NCI-H446 (cell line): ENCODE measurements at places on chromosomes 5 and 9.

DNA sequence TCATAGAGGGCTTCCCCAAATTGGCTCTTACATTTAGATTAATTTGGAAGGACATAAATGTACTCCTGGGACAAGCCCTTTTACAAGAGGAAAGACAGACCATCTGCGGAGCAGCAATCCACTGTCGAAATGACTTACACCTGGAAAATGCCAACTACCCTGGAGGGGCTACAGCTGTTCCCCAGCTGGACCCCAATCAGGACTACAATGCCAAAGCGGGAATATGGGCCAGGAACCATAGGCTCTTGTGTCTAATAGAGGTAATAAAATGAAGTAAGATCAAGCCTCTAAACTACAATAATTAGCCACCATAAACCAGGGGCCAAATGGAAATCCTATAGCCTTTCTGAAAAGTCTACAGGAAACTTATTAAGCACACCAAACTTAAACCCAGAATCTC, 581.3 kb downstream of the PDE4D start:
- no peak for DNase-seq

DNA sequence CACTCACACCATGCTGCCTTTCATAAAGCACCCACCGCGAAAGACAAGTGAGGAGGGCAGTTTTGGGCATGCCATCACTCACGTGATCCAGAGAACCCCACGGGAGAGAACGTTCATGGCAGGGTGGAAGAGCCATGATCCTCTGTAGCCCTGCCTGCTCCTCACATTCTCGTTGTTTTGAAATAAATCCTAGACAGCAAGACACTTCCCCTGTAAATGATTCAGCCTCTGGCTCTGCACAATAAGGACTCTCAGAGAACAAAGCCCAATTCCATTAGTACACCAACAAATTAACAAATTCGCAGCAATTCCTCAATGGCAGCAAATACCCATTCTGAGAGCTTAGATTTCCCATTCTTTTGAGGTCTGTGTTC, 71.5 kb downstream of the WNK2 start:
- DNase-seq = no peak

GRCh38 chr9:79477955-79478771, 93.6 kb upstream of the TLE4 start:
- no peak for DNase-seq

GRCh38 chr5:78659114-78659513, 10.5 kb upstream of the LHFPL2 start:
- DNase-seq = no peak

- DNase-seq = no peak
Measured at GRCh38 chr5:180304431-180305375, 12.8 kb upstream of the MAPK9 start.

DNA sequence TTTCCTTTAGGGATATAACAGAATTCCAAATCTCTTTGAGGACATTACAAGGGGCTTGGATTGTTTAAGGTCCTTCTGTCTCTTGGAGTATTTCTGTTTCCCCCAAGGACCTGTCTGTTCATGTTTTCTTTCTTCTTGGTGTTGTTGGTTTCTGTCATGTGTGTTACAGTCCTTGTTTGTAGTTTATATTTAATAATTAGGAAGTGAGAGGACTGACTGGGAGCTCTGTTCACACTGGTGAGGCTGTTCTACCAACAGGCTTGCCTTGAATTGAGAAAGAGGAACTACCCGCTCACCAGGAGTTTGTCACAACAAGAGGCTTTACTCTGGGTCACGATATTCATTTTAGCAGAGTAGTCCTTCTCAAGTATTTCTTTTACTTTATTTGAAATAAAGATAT, 119.2 kb upstream of the SV2C start:
- DNase-seq = no peak

DNA sequence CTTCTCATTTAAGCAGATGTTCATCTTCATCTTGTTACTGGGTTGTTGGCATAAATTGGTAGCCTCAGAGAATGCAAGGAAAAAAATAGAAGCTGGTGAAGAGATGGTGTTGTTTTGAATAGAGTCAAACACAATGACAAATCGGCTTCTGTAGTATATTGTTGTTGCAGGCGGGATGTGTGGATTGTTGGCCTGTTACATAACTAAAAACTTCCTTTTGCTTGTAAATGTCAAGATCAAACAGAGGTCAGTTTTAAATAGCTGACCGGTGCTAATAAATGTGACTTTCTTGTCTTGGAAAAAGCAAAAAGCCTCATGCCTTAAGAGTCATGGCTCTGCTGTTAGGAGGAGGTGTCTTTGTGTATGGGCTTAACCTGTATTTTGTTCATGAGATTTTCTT, 59.2 kb downstream of the CCDC192 start:
- DNase-seq = no peak

DNA sequence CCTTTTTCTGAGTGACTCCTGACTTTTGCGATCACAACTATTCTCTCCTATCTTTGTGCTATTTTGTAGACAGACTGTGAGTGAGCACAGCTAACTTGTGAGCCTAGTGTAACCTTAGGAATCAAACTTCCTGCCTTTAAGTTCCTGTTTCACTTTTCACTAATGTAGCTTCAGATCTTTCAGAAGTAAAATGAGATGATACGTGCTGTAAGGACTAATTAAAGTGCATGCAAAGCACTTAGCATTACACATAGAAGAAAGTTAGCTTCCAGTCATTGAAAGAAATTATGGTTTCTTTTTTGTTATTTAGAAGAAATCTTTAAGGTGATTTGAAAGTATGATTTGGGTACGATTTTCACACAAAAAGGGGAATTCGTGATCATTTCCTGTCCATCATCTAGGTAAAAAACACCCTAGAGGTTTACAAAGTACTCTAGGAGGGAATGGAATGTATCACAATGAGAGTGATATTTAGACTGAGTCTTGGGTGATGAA, 122.7 kb downstream of the ST8SIA4 start:
- DNase-seq = no peak

- no peak for DNase-seq
Measured at GRCh38 chr5:173315495-173316338, 12.5 kb downstream of the STC2 start.

DNA sequence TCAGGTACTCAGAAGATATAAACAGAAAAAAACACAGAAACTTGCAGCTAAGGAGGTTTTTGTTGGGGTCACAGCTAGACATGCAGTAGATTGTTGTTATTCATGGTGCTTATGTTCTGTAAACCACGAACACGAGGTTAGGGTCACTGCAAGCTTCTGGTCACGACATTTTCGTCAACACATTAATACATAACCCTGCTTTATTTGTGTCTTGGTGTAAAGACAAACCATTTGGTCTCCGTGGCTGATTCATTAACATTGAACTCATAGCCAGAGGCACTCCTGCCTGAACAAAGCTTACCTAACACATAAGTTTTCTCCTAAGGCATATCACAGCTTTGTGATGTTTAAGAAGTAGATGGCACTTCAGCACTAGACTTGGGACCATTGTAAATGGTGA, 16.9 kb downstream of the TEK start:
- no peak for DNase-seq

DNA sequence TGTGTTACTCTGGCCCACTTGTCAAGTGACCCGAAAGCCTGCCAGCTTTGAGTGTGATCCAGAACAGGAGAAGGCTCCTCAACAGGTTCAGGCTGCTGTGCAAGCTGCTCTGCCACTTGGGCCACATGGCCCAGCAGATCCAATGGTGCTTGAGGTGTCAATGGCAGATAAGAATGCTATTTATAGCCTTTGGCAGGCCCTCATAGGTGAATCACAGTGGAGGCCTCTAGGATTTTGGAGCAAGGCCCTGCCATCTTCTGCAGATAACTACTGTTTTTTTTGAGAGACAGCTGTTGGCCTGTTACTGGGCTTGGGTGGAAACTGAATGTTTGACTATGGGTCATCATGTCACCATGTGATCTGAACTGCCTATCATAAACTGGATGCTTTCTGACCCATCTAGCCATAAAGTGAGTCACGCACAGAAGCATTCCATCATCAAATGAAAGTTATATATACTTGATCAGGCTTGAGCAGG, 180.8 kb downstream of the CARTPT start:
- DNase-seq = no peak

DNA sequence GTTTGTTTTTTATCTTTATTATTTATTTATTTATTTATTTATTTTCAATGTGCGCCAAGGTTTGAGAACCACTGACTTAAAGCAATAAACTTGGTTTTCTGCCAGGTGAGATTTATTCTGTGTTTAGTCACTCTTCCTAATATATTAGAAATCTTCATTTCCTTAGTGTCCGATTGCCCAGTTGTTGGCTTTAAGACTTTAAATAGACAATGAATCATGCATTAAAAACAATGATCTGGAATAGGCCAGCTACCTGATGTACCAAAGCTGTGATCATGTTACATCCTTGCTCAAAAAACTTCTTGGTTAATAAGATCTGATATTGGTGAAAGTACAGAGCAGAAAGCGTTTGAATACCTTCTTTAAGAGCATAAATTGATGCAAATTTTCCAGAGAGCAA, 52.1 kb upstream of the ERBIN start:
- DNase-seq = no peak

GRCh38 chr5:143140492-143141203, 262.8 kb downstream of the NR3C1 start:
- no peak for DNase-seq

- no peak for DNase-seq
Measured at GRCh38 chr9:78438211-78438610, 141.3 kb downstream of the PSAT1 start.

GRCh38 chr5:157959370-157959769, 100.4 kb upstream of the CLINT1 start:
- DNase-seq = no peak

GRCh38 chr9:86600291-86600690, 246.1 kb upstream of the TUT7 start:
- DNase-seq = no peak

DNA sequence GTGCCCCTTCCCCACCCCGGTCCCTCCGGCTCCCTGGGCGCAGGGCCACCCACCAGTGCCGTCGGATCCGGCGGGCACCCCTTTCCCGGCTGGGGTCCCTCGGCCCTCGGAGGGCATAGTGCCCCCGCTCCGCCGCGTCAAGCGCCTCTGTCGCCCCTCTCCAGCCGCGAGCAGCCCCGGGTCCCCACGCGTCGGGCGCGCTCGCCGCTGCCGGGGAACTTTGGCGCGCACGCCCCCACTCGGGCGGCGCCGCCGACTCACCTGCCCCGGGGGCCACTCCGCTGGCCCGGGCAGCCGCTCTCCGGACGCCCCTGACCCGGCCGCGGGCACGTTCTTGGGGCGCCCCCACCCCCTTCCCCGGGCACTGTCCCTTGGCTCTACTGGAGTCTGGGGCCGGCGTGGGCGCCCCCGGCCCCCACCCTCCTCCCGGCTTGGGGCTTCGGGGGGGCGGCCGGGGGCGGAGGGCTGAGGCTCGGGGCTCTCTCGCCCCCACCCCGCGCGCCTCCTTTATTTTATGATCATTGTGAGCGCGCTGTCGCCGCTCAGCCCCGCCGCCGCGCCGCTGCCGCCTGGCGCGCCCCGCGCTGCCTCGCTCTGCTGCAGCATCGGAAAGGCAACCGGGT, 1.1 kb upstream of the FAM78A start:
- no peak for DNase-seq

GRCh38 chr9:88992556-88992955, 1.3 kb downstream of the S1PR3 start:
- DNase-seq = no peak

DNA sequence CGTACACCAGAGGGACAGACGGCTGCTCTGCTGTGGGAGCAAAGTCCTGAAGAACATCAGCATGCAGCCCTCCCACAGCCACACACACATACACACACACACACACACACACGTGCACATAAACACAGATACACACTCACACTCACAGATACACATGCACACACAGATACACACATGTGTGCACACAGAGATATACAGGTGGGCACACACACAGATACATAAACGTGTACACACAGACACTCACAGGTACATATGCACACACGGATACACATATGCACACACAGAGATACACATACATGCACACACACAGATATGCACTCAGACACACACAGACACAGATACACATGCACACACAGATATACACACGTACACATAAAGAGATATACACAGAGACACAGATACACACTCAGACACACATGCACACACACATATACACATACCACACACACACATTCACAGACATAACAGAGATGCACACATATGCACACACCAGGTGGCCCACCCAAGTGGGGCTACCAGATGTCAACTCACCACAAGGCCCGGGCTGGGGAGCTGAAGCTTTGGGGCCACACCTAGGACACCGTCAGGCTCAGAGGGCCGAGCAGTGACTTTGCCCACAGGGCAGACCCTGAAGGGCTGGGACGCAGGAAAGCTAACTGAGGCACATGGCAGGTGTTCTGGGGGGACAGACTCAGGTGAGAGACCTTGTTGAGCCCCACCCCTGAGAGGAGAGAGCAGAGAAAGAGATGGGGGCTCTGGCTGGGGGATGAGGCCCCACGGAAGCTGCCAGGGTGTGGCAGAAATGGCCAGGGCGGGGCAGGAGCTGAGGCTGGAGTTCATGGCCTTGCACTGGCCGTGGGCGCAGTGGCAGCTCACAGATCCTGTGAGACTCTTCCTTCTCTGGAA, 148.6 kb upstream of the PPP1R26 start:
- no peak for DNase-seq

DNA sequence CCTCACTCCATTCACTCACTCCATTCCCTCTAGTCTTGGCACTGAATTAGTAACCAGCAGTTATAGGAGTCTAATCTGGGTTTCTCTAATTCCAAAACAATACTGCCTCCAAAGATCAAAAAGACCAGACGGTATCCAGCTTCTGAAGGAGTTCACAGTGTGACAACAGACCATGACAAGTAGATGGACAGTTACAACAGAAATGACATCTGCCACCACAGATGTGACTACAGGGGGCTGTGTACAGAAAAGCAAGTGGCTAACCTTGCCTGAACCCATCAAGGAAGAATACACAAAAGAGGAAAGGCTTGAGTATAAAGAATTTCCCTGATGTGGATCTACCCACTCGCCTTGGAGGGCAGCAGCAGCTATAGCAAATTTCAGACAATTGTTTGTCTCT, 112.4 kb downstream of the ACTL7B start:
- no peak for DNase-seq

GRCh38 chr5:154518438-154518867, 40.4 kb upstream of the HAND1 start:
- no peak for DNase-seq

DNA sequence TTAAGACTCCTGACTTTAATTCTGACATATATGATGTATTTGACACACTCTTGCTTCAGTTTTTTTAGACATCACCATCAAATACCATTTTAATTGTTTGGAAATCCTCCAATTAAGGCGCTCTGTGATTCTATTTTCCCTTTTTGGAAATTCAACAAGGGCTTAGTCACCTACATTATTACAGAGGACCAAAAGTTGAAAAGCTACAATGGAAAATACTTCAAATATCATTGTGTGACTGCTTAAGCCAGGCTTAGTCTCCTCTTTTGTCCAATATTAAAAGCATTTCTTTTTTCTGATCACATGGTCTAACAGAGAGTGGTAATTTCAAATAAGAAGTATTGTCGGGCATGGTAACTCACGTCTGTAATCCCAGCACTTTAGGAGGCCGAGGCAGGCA, 160.3 kb downstream of the CEMIP2 start:
- no peak for DNase-seq

GRCh38 chr9:125551781-125552180, 155.2 kb downstream of the MAPKAP1 start:
- DNase-seq = no peak

DNA sequence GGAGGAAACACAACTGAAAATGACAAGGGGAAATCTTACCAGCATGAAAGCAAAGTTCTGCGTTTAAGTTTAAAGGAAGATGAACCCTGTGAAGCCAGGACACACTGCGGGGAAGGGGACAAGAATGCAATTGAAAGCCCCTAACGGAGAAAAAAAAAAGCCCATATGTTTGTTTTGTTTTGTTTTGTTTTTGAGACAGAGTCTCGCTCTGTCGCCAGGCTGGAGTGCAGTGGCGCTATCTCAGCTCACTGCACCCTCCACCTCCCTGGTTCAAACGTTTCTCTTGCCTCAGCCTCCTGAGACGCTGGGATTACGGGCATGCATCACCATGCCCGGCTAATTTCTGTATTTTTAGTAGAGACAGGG, 2.9 kb downstream of the STK10 start:
- DNase-seq = no peak
